Muscle of back (tissue), 13 donors: ENCODE measurements at places on chromosomes 12 and 14.

DNA sequence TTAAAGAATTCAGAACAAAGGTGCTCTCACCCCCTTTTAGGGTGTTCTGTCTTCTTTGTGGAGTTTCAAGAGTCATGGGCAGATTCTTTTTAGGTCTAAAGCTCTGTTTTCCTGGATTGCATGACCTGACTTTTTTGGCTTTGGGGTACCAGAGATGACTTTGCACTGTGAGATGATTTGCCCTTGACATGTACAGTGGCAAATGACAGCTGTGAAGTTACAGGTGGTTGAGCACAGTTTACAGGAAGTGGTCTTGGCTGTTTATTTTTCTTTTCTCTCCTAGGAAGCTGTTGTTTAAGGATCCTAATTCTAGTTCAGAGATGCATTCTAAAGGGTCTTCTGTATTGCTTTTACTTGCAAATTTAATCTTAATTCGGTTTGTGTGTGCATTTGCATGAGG is 83.8 kb upstream of the METAP2 start:
- DNase-seq, result no peak

DNA sequence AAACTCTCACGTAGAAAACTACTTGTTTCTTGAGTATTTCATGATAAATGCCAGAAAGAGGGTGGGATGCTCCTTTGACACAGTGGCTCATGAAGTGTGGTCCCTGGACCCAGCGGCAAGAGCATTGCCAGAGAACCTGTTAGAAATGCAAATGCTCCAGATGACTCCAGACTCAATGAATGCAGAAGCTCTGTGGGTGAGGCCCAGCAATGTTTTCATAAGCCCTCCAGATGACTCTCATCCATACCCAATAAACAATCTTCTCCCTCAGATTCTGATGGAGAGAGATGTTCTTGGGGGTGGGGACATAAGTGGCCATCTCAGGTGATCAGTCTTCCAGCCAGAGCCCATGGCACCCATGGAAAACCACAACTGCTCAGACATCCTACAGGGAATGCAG is 88.9 kb downstream of the SMOC1 start:
- DNase-seq, result no peak

GRCh38 chr12:43740511-43741100 is 18.0 kb downstream of the PUS7L start:
- no peak for DNase-seq

- no peak for DNase-seq
Measured at GRCh38 chr14:104184911-104185499, 46.6 kb downstream of the KIF26A start.

- no peak for DNase-seq
Measured at GRCh38 chr12:104126548-104126947, 11.5 kb downstream of the NFYB start.
